ENCODE measurements at places on chromosomes 1 and 21.

DNA sequence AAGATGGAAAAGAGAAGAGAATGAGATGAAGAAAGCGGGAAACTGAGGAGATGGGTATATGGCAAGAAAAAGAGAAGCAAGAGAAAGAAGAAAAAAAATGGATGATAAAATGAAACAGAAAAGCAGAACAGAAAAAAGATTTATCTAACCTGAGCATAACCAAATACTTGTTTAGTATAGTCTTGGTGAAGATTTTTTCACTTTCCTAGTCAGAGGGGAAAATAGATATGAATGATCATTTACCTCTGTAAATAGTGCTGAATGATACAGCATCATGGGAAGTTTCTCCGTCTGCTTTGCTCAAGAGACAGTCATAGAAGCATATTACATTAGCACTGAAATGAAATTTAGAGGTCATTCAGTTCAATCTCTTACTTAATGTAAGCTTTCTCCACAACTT, 36.1 kb upstream of the PLPPR4 start:
- DNase-seq = no peak

- DNase-seq = no peak
These were observed 14.2 kb downstream of the FCGR2B start for GRCh38 chr1:161676958-161677689.

DNA sequence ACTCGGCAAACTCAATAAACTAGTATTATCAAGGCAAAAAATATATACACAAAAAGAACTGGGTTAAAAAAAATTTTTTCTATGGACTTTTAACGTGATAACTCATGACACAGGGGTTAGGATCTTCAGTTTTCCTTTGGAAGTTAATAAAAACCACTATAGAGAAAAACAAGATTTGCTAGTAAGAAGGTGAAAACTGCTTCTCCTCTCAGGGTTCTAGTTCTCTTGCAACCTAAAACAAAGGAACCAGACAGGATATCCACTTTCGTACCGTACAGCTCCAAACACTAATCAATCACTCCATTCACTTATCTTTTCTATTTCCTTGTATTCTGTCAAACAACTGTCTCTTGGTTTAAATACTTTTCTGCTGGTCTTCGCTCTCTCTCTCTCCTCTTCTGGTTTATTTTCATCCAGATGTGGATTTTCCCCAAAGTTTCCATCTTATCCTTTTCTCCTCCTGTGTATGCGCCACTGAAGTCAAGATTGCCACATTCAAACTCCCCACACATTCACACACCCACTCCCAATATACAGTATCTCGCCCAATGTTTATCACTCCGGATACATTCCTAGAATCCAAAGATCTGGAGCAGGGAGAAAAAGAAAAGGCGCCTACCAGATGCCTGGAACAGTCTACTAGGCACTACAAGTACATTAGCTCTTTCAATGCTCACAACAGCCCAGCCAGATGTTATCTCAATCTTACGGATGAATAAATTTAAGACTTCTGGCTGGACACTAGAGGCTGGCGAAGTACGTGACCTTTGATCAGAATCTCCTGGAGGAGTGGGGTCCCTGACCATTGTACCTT, 775 bp upstream of the PRPF38B start:
- DNase-seq = no peak

DNA sequence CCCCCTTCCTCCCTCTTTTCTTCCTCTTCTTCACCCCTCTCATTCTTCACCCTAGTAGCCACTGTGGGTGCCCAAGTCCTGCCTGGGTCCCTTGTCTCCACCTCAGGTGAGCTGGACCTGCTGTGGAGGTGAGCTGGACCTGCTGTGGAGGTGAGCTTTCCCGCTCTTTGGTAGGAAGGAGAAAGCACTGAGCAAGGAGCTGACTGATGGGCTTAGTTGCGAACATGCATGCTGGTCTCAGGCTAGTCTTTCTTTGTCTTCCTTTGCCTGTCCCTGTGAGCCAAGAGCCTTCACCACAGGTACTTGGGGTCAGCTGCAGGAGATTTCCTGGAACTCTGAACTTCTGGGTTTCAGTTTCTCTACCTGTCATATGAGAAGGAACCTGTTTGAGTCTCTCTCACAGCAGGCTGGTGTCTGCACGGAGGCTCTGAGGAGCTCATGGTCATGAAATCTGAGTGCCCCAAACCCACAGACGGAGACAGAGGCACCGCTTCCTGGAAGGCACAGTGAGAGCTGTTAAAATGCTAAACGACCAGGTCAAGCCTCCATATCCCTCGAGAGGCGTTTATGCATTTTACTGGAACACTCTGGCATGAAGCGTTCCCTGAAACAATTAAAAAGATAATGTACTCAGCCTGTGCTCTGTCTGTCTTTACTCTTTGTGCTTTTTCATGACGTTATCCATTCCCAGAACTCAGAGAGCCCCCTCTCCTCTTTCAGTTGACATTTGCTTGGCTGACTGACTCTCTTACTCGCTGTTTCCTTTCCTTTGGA, 69.5 kb downstream of the RHOU start:
- no peak for DNase-seq

GRCh38 chr1:41110286-41110685, 88.8 kb upstream of the SLFNL1 start:
- DNase-seq = no peak

DNA sequence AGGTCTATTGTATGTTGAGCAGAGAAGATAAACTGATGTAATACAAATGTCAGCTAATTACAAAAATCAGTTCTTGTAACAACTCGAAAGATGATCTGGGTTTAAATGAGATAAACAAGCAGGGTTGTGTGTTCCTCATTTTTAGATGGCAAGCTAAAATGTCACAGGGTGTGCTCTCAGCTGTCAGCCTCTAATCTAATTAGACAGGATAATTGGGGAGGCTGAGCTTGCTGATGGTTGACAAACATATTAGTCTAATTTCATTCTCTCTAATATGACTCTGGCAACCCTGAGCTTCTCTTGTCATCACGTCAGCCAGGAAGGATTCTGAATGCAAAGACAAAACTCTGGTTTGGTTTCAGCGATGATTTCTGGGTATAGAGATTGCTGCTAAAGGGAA, 335.3 kb upstream of the KAZN start:
- DNase-seq = no peak

DNA sequence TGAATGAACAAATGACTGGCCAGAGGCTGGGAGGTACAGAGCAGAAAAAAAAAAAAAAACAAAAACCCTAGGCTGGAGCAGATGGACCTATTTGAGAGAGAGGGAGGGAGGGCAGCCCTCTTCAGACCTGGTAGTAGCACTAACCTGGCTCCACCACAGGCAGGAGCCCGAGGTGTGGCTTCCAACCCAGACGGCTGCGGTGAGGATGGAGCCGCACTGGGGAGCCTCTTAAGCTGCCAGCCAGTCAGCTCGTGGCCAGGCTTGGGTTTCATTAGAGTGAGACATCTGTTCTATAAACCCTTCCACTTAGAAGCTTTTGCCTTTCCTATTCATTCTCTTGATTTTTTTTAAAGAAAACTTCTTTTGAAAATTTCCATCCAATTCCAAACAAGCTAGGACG, 16.8 kb downstream of the LGR6 start:
- DNase-seq = no peak

DNA sequence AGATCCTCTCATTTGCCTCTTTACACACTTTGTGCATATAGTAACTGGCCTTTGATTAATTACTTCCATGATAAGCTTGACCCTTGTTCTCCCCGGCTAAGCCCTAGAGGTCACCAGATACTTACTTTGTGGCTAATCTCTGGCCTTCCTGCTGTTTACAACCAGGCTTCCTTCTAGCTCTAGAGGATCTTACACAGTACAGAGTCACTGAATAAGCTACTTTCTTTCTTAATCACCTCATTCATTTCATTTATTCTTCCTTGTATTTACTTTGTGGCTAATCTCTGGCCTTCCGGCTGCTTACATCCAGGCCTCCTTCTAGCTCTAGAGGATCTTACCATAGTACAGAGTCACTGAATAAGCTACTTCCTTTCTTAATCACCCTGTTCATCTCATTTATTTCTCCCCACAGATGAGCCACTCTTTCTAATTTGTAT, 144.3 kb upstream of the C1orf21 start:
- DNase-seq = no peak

GRCh38 chr1:116881879-116882520, 27.7 kb upstream of the PTGFRN start:
- peak; percentile 35 for DNase-seq

GRCh38 chr1:85665932-85666331, 42.3 kb downstream of the ZNHIT6 start:
- DNase-seq = no peak

DNA sequence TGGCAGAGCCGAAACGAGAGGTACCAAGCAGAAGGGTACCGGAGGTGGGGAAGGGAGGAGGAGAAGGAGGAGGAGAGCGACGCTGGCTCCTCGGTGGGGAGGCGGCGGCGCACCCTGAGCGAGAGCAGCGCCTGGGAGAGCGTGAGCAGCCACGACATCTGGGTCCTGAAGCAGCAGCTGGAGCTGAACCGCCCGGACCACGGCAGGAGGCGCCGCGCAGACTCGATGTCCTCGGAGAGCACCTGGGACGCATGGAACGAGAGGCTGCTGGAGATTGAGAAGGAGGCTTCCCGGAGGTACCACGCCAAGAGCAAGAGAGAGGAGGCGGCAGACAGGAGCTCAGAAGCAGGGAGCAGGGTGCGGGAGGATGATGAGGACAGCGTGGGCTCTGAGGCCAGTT, 32.4 kb downstream of the STYXL2 start:
- DNase-seq = no peak

DNA sequence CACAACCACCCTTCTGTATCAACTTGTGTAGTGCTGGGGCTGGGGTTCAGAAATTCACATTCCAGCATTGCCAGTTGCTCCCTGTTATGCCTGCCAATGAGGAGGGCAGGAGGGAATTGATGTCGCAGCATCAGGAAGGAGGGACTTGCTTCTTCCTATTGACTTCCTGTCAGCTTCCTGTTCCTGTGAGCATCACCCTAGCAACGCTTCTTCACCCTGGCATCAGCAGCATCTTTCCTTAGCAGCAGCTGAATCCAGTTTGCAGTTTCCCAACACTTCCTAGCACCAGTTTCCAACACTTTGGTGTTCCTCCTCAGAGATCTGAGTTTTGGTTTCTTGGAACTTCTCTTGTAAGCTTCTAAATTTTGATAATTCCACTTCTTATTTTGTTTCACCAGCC, 8.9 kb upstream of the TRIM62 start:
- DNase-seq = no peak

- DNase-seq = no peak
These were observed 17.1 kb downstream of the RC3H1 start for GRCh38 chr1:174005032-174005431.

- no peak for DNase-seq
These were observed 4.7 kb upstream of the HHAT start for GRCh38 chr1:210323957-210324356.

- DNase-seq = no peak
These were observed 58.4 kb downstream of the ZZZ3 start for GRCh38 chr1:77624102-77624501.

DNA sequence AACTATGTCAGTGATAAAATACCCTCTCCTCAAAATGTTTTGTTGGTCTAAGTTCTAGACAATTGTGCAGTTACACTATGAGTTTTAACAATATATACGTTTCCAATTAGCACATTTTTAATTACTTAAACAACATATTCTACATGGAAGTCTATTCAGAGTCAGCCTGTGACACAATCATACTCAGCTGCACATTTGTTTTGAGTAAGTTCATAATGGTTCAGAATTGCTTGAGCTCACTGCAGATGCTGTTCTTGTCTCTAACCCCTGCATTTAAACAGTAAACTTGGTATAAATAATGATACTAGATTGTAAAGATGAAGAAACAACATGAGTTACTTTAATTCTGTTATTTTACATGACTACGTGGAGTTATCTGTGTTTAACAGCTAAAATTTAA, 30.6 kb downstream of the CDKN2C start:
- DNase-seq = no peak

DNA sequence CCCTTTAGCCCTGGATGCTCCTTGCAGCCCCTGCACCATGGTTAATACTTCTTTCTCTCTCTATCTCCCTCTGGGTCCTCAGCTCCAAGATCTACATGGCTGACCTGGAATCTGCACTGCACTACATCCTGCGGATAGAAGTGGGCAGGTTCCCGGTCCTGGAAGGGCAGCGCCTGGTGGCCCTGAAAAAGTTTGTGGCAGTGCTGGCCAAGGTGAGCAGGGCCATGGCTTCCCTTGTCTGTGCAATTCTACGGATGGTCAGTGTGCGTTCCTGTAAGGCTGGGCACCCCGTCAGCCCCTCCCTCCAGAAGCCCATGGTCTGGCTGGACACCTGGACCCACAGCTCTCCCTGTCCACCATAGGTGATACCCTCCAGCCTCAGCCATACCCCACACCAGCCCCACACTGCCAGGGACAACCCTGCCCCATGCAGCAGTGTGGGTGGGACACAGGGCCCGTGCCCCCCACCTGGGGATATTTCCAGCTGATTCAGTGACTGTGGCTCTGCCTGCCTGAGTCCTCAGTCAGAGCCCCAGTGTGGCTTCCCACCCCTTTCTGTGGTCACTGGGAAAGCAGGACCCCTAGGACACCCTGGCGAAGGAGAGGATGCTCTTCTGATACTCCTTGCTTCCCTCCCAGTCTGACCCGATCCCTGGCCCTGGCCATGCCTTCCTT, 31.4 kb downstream of the QSOX1 start:
- no peak for DNase-seq

DNA sequence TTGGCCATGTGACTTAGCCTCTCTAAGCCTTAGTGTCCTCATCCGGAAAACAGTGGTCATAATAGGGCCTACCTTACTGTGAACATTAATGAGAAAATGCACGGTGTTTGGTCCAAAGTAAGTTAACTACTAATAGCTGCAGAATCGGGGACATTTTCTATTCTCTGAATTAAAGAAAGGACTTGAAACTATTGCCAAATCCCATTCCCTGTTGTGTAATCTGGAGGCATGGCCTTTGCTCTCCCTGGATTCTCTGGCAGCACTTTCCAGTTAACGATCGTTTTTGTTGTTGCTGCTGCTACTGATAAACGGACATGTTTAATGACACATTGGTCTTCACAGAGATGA, 30.5 kb downstream of the FMO4 start:
- no peak for DNase-seq

DNA sequence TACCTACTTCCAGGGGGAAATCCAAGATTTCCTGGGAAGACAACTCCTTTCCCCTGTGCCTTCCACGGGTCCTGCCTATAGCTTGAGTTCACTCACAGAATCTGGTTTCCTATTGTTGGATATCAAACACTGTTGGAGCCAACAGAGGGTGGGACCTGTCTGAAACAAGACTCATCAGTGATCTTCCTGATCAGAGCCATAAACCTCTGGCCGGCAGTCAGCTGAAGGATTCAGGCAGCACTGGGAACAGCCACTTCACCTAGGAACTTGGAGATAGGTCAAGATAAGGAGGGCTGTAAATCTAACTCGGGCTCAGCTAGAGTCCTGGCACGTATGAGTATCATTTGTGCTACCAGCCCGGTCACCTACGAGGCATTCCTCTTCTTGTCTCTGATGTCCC, 23.3 kb downstream of the SH3BP5L start:
- DNase-seq = no peak

DNA sequence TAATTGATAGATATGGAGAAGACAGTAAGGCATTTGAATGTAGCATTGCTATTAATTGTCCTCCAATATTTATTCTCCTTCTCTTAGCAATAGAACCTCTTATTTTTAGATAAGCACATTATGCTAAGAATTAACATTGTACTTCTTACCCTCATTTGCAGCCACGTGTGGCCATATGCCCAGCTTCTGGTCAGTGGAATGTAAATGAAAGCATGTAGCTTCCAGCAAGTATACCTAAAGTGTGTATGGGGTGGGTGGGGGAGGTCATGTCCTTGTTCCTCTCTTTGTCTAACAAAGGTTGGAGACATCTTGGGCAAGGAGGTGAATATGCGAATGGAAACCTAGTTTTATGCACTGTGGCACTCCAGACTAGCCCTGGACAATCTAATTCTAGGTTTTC, 133.6 kb upstream of the HMCN1 start:
- no peak for DNase-seq

GRCh38 chr1:223717695-223718363, 5.5 kb downstream of the CAPN2 start:
- DNase-seq = no peak

Measured in endothelial cell (in vitro differentiated cells).